Caudate nucleus (tissue), 63 donors: ENCODE measurements at places on chromosomes 3 and 15.

- DNase-seq, result no peak
These were observed 1146.4 kb downstream of the NAALADL2 start for GRCh38 chr3:176005564-176005963.

- DNase-seq, result no peak
These were observed 46.7 kb downstream of the TOP2B start for GRCh38 chr3:25618028-25618427.

DNA sequence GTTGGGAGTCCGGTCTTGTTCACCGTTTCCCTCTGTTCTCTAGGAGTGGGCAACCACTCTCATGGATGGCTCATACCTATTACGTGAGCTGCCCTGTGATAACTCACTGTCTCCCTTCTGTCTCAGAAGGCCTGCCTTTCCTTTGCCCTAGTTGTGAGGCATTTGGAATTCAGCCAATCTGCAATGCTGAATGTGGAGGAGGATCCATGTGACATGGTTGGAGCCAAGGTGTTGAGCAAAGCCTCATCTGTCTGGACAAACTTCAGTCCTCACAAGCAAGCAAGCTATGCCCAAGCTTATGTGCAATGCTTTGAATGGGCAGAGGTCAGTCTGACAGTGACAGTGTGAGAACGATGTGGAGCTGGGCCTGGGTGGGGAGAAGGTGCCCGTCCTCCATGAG, 37.8 kb upstream of the ATP10A start:
- no peak for DNase-seq

- no peak for DNase-seq
These were observed 585.9 kb downstream of the UNC13C start for GRCh38 chr15:54564166-54564565.

DNA sequence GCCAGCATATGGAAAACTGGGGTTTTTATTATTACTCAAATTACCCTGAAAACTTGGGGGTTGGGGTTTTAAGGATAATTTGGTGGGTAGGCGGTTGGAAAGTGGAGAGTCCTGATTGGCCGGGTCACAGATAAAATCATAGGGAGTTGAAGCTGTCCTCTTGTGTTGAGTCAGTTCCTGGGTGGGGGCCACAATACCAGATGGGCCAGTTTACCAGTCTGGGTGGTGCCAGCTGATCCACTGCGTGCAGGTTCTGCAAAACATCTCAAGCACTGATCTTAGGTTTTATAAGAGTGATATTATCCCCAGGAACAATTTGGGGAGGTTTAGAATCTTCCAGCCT, 4.9 kb upstream of the ZNF662 start:
- DNase-seq, result no peak

DNA sequence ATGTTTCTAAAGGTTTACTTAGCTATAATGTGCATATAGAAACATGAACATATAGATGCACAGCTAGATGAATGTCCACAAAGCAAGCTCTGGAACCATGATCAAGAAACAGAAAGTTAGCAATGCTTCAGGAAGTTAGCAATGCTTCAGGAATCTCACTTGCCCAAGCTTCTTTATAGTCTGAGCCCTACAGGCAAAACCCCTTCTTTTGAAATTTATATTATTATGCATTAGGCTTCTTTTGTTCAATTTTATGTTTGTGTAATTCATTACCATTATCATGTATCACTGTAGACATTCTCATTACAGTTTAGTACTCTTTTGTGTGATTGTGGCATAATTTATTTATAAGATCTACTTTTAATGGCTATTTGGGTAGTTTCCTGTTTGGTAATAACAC, 286.4 kb upstream of the BCHE start:
- no peak for DNase-seq

DNA sequence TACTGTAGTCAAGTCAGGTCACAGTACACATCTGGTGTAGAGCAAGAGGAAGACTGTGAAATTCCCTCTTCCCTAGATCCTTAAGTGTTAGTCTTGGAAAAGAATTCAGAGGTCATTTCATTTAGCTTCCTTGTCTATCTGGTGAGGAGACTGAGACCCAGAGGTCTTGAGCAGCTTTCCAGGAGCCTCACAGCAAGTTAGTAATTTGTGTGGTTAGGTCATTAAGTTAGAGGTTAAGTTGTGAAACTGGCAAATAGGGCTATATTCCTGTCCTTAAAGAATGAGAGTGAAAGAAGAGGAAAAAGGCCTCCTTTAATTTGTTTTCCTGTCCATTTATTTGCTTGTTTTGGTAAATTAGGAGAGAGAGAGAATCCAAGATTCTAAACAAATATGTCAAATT, 9.0 kb downstream of the PODXL2 start:
- DNase-seq, result no peak
